ENCODE measurements at places on chromosomes 11 and 22.

DNA sequence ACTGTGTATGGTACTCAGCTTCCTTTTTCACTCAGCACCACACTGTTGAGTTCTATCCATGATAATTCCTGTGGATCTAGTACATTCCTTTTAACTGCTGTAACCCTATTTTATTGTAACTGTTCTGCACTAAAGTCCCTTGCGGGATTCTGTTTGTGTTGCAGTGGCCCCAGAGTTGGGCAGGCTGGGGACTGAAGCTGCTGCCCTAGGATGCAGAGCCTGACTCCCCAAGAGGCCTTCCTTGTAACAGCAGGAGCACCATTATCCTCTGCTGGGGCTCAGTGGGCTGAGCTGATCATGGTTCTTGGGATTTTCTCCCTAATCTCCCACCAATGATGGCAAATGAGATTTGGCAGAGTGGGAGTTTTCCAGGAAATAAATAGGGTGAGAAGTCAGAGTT is 77.7 kb downstream of the CABIN1 start:
- no peaks in the 10 kb centered on the region for H3K4me1 ChIP-seq
- H3K4me3 ChIP-seq = no peak overlapping the region
- no peak overlapping the region for H3K27ac ChIP-seq
- H3K27me3 ChIP-seq = no peaks in the 10 kb centered on the region

- H3K36me3 ChIP-seq = no peaks in the 10 kb centered on the region
- no peak overlapping the region for H3K27ac ChIP-seq
- H3K4me3 ChIP-seq = no peak overlapping the region
- DNase-seq = no peak
Measured at GRCh38 chr11:32253706-32254105, 162.8 kb downstream of the RCN1 start.

GRCh38 chr11:129595038-129595962 is 219.7 kb downstream of the BARX2 start:
- peaks cover 21% of the 10 kb centered on the region for H3K27me3 ChIP-seq
- H3K27ac ChIP-seq = no peak overlapping the region
- H3K4me1 ChIP-seq = no peaks in the 10 kb centered on the region
- H3K4me3 ChIP-seq = no peak overlapping the region

GRCh38 chr11:8527939-8528338 is 66.1 kb downstream of the STK33 start:
- no peaks in the 10 kb centered on the region for H3K27me3 ChIP-seq
- DNase-seq = no peak
- H3K36me3 ChIP-seq = no peaks in the 10 kb centered on the region

DNA sequence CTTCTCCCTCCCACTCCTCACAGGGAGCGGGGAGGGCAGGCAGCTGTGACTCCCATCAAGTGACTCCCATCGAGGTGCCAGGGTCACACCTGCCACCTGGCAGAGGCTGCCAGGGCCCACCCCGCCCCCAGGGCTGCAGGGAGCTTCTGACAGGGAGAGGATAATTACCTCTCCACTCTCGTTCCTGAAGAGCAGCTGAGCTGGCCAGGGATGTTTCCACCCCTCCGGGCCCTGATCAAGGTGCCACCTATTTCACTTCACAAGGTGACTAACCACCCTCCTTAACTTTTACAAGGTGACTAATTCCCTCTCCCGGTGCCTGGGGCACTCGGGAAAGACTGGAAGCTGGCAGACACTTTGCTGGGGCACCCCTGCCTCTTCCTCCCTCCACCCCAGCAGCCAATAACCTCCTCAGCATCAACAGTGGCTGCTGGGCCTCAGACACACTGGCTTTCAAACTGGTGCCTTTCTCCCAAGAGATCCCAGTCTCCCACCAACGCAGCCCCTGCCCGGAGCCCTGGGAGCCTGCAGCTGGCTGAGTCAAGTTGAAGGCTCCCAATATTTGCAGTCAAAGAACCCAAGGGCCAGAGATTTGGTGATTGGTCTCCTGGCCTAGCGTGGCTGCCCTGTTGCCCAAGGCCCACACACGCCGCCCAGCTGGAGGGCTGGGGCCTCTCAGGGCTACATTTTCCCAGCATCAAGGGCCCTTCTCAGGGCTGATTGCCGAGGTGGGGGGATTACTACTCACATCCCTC is 22.0 kb upstream of the MYRF start:
- H3K36me3 ChIP-seq = no peaks in the 10 kb centered on the region
- no peak overlapping the region for H3K4me3 ChIP-seq
- no peaks in the 10 kb centered on the region for H3K4me1 ChIP-seq
- no peak for DNase-seq
- no peak overlapping the region for H3K27ac ChIP-seq

GRCh38 chr11:7501894-7502293 is 11.9 kb upstream of the PPFIBP2 start:
- no peak overlapping the region for H3K4me3 ChIP-seq
- no peaks in the 10 kb centered on the region for H3K27me3 ChIP-seq
- H3K27ac ChIP-seq = no peak overlapping the region

- no peaks in the 10 kb centered on the region for H3K27me3 ChIP-seq
- no peak overlapping the region for H3K4me3 ChIP-seq
- no peak for DNase-seq
- no peak overlapping the region for H3K27ac ChIP-seq
Measured at GRCh38 chr22:41757502-41757901, 43.0 kb upstream of the CCDC134 start.

Measured in common myeloid progenitor, CD34-positive (primary cell).